ENCODE measurements at places on chromosomes 6 and 20.

- DNase-seq: no peak
Measured at GRCh38 chr20:35144694-35145093, 2.4 kb downstream of the EDEM2 start.

DNA sequence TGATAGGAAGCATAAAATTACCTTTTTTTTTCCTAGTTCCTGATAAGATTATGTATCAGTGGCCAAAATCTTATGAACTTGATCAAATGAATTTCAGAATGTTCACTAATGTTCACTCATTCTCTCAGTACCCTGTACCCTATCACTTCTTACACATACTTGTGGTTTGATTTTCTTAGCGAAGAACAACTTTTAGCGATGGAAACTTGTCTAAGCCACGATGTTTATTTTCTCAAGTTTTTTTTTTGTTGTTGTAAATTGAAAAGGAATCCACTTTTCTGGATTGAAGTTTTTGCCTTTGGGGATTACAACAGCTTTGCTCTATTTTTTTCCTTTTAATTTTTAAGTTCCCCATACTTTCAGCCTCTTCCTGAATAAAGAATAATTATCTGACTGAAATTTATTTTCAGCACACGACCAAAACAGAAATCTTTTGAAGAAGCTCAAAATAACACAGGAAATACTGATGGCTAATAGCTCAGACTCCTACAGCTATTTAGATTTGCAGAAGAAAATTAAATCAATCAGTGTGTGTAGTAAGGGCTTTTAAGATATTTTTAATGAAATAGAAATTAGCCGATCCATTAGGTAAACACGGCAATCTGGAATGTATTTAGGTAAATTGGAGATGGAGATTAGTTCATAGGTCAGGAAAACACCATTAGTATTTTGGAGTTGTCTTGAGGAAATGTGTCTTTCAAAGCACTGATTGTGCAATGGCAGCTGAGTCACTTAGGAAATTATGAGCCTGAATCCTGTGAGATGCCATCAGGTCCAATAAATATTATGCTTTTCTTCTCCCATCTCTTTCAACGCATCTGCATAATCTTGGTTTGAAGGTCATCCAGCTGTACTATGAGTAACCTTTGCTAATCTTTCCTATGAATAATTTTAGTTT lies 217.5 kb downstream of the GJA1 start:
- DNase-seq: no peak

GRCh38 chr6:20630136-20630535 lies 95.9 kb downstream of the CDKAL1 start:
- DNase-seq: no peak

DNA sequence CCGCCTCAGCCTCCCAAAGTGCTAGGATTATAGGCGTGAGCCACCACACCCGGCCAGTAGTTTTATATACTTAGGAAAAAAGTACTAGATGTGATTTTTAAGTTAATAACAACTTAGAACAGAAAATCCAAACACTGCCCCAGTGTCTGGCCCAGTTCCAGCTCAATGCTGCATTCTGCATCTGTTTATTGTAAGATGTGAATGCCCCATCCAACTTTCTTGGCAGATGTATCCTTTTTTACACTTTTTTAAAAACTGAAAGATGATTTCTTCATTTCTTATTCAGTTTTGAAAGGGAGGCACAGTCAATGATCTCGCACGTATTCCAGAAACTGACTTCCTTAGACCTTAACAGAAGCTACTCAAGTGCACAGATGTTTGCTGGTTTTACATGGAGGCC lies 85.6 kb upstream of the SRSF6 start:
- DNase-seq: no peak

DNA sequence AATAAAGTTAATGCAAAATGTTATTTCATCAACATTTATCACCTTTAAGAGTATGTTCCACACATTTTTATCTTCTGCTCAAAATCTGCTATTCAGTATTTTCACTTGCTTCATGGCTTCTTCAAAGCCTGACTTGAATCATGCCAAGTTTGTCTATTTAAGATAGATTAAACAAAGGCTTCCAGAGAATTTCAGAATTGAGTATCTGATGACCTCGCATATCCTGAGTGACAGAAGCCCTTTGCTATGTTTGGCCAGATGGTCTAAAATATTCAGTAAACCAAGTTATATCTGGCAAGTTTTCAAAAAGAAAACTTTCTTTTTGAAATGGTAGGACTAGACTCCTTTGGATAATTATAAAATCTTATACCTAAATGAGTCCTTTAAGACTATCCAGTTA lies 348.9 kb upstream of the KCNQ5 start:
- no peak for DNase-seq

DNA sequence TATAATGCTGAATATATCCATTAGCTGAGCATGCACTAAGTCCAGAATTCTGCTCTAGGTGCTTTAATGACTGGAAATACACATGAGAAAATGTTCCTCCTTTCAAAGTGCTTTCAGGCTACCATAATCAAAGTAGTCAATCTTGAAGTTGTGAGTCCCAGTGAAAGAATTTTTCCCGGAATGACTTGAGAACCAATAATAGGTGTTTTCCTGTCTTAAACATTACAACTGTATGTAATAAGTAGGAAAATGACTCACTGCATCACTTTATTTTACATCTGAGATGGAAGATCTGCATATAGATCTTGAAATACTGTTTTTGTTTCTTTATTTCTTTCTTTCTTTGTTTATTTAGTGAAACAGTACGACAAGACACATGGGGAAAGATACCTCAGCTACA lies 437.4 kb upstream of the JAG1 start:
- DNase-seq: no peak

- DNase-seq: no peak
Measured at GRCh38 chr6:150235218-150235617, 92.4 kb downstream of the PPP1R14C start.

All from NCI-H1417 treated with DMSO at 0.1 percent for 48 hours (cell line).